Left ventricle myocardium inferior (tissue), 1 donor: ENCODE measurements at places on chromosomes 4 and X. TPM values are rescaled to one million over a fixed set of nuclear protein-coding genes. Genes with fewer than 3 reads are reported as not detected.

The KCND1 gene
- 0.30 TPM for total RNA-seq

The ASB9 gene
- total RNA-seq = 1.3 TPM

The PDE6B gene
- 2.7 TPM for total RNA-seq

The PCSK1N gene
- total RNA-seq = not detected

The CT45A1 gene
- not detected for total RNA-seq

The OCRL gene
- total RNA-seq = 10.2 TPM

The F9 gene
- not detected for total RNA-seq

The CPZ gene
- total RNA-seq = 0.27 TPM

The TMEM31 gene
- total RNA-seq = not detected

The NHS gene
- 1.0 TPM for total RNA-seq

The SPANXD gene
- total RNA-seq = not detected

The ITIH6 gene
- total RNA-seq = not detected

The AP1S2 gene
- 143 TPM for total RNA-seq
